ENCODE measurements at places on chromosomes 3 and 15. TPM values are rescaled to one million over a fixed set of nuclear protein-coding genes. Genes with fewer than 3 reads are reported as not detected.
A peak's percentile ranks its signal among the peaks of the same experiment; 100 is the strongest.

B3GNT5 gene
- 0.86 TPM for total RNA-seq

CD86 gene
- total RNA-seq, result 1.5 TPM

EEFSEC gene
- total RNA-seq, result 21.7 TPM

SNTN gene
- total RNA-seq, result not detected

LAMB2 gene
- not detected for total RNA-seq

MBD4 gene
- 50.1 TPM for total RNA-seq

SPINT1 gene
- 4.3 TPM for total RNA-seq

PLSCR4 gene
- total RNA-seq, result not detected

GPR87 gene
- total RNA-seq, result not detected

MYZAP gene
- total RNA-seq, result not detected

- H3K27ac ChIP-seq, result peak overlapping the region; percentile 8
- H3K4me1 ChIP-seq, result peaks cover 6% of the 10 kb centered on the region
- H3K4me3 ChIP-seq, result no peak overlapping the region
- no peaks in the 10 kb centered on the region for H3K27me3 ChIP-seq
- no peak for DNase-seq
- H3K36me3 ChIP-seq, result no peaks in the 10 kb centered on the region
Observed at GRCh38 chr3:13111873-13112520, 38.8 kb upstream of the IQSEC1 start.

GRCh38 chr3:149771652-149772271, 19.5 kb upstream of the COMMD2 start:
- H3K4me1 ChIP-seq, result no peaks in the 10 kb centered on the region
- H3K36me3 ChIP-seq, result no peaks in the 10 kb centered on the region
- DNase-seq, result peak; percentile 60
- H3K27me3 ChIP-seq, result peaks cover 22% of the 10 kb centered on the region
- no peak overlapping the region for H3K4me3 ChIP-seq

- no peaks in the 10 kb centered on the region for H3K27me3 ChIP-seq
- peaks cover 11% of the 10 kb centered on the region for H3K4me1 ChIP-seq
- no peak overlapping the region for H3K4me3 ChIP-seq
- H3K27ac ChIP-seq, result no peak overlapping the region
- DNase-seq, result no peak
Observed at GRCh38 chr3:15491143-15491542, 30.4 kb downstream of the COLQ start.

- H3K27me3 ChIP-seq, result no peaks in the 10 kb centered on the region
- H3K27ac ChIP-seq, result no peak overlapping the region
- no peak for DNase-seq
- no peak overlapping the region for H3K4me3 ChIP-seq
Observed at GRCh38 chr3:105957722-105958121, 88.9 kb upstream of the CBLB start.

GRCh38 chr3:5134499-5134898, 12.4 kb downstream of the ARL8B start:
- no peak for DNase-seq
- no peaks in the 10 kb centered on the region for H3K27me3 ChIP-seq
- peaks cover 27% of the 10 kb centered on the region for H3K4me1 ChIP-seq
- H3K36me3 ChIP-seq, result peaks cover 15% of the 10 kb centered on the region
- no peak overlapping the region for H3K27ac ChIP-seq

DNA sequence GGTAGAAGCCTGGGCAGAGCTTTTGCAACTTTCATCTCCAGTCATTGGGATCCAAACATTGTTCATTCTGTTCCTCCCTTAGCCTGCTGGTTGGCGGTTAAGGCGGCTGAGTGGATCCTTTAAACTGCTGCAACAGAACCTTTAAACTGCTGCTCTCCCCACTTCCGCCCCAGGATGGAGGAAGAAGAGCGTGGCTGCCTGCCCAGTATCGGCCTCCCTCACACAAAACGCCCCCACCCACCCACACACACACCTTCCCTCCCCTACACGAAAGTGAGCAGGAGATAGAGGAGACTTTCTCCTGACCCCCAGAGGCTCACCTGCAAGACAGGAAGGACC, 460 bp upstream of the ZMAT3 start:
- peak; percentile 68 for DNase-seq
- no peaks in the 10 kb centered on the region for H3K27me3 ChIP-seq
- H3K4me1 ChIP-seq, result peaks cover 50% of the 10 kb centered on the region
- peak overlapping the region; percentile 87 for H3K27ac ChIP-seq
- peaks cover 19% of the 10 kb centered on the region for H3K36me3 ChIP-seq

DNA sequence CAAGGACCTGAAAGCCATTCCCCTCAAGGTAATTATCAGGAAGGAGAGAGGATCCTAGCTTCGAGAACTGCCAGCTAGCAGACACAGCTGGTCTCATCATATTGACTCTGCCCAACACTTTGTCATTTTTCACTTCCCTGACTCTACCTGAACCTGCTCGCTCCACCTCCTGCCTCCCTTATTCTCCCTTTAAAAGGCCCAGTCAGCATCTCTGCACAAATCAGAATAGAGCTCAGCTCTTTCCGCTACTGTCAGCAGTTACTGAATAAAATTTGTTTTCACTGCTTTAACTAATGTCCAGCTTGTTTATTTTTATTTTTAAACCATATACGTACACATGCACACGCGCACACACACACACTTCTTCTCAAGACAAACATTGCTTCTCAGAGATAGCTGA, 57.2 kb upstream of the MCF2L2 start:
- no peaks in the 10 kb centered on the region for H3K27me3 ChIP-seq
- no peak overlapping the region for H3K4me3 ChIP-seq
- no peaks in the 10 kb centered on the region for H3K4me1 ChIP-seq
- DNase-seq, result no peak

GRCh38 chr3:9884555-9885165, 4.6 kb upstream of the CIDEC start:
- H3K27ac ChIP-seq, result no peak overlapping the region
- no peaks in the 10 kb centered on the region for H3K36me3 ChIP-seq
- peaks cover 3% of the 10 kb centered on the region for H3K4me1 ChIP-seq

- no peaks in the 10 kb centered on the region for H3K36me3 ChIP-seq
- H3K4me1 ChIP-seq, result peaks cover 9% of the 10 kb centered on the region
- DNase-seq, result no peak
Observed at GRCh38 chr3:72279068-72279604, 494.2 kb upstream of the PROK2 start.

DNA sequence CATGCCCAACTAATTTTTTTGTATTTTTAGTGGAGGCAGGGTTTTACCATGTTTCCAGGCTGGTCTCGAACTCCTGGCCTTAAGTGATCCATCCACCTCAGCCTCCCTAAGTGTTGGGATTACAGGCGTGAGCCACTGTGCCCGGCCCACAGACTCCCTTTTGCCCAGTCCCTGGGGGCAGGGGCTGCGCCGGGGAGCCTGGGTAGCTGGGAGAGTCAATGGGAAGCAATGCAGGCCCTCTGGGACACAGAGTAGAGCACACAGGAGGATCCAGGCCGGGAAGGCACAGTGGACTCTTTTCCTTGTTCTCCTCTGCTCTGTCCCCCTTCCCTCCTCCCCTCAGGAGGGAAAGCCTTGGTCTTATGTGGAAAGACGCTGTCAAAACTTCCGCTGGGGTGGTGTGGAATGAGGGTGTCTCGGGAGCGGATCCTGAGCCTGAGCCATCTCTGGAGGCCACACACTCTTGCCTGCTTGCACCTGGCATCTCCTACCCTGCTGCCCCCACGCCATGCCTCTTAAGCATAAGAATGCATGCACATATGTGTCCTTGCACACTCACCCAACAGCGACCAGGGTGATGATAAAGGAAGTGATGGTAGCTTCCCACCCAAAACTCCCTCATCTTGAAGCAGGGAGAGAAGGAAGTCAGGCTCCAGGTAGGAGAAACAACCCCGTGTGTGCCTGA, 11.9 kb upstream of the PRKCD start:
- H3K4me1 ChIP-seq, result no peaks in the 10 kb centered on the region
- H3K36me3 ChIP-seq, result no peaks in the 10 kb centered on the region
- no peak for DNase-seq
- H3K27ac ChIP-seq, result no peak overlapping the region
- peaks cover 9% of the 10 kb centered on the region for H3K27me3 ChIP-seq

- H3K4me1 ChIP-seq, result no peaks in the 10 kb centered on the region
- no peaks in the 10 kb centered on the region for H3K27me3 ChIP-seq
- H3K36me3 ChIP-seq, result no peaks in the 10 kb centered on the region
- DNase-seq, result no peak
- H3K27ac ChIP-seq, result no peak overlapping the region
Observed at GRCh38 chr3:182420741-182421140, 372.6 kb upstream of the ATP11B start.

DNA sequence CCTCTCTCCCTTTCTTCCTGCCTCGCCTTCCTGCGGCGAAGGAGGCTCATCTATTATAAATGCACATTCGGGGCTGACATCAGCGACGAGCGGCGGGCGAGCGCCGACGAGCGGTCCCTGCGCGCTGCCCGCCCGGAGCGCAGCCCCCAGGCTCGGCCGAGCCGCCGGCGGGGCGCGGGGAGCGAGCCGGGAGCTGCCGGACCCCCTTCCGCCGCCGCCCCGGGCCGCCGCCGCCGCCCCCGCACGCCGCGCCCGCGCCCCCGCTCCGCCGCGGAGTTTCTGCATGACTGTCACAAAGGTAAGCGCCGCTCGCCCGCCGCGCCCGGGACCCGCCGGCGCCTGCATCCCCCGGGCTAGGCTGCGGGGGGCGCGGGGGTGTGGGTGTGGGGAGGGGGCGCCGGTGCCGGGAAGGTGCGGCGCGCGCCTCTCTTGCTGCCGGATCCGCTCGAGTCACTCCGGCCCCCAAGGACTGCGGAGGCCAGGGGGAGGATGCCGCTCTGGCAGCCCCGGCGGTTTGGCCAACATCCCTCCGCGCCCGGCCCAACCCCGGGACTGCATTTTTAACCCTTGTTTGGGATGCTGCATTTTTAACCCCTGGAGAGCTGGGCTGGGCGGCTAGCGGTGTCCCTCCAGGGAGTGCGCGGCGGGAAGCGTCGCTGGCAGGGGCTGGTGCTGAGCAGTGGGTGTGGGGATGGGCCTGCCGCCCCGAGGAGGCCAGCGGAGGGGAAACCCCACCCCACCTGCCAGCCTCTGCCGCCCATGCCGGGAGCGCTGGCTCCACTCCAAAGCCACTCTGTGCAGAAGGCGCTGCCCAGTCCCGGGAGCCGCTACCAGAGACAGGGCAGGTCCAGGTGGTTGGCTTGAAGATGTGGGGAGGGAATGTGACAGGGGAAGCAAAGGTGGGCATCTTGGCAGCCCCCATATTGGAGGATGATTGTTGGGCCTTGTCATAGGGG, at the start of gene CORO2B:
Gene CORO2B (plus strand): TSS at position 14 of the 956 bp plus-strand sequence. CDS start 270 bp downstream, at position 284.
- H3K27me3 ChIP-seq, result peaks cover 47% of the 10 kb centered on the region
- no peak within 1 kb of the TSS for H3K27ac ChIP-seq
- H3K36me3 ChIP-seq, result no peaks in the 10 kb centered on the region
- peaks cover 10% of the 10 kb centered on the region for H3K4me1 ChIP-seq

GRCh38 chr3:170096342-170096741, 58.5 kb downstream of the GPR160 start:
- no peak overlapping the region for H3K4me3 ChIP-seq
- H3K27me3 ChIP-seq, result no peaks in the 10 kb centered on the region
- no peak overlapping the region for H3K27ac ChIP-seq
- no peaks in the 10 kb centered on the region for H3K4me1 ChIP-seq

DNA sequence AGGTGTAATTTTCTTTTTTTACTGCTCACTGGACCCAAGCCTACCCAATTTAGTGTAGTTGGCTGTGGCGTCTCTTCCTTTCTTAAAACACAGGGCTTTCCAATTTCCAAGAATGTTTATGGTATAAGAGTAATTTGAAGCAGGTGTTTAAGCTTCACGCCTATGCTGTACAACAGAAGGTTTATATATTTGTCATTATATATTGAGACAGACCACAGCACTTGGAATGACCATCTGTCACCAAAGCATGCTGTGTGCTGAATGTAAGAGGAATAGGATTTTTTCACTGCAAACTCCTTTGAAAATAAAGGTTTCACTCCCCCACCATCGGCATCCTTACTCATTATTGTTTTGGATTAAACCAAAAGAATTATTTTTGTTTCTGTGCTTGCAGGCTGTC, 325.7 kb downstream of the OTOL1 start:
- H3K27me3 ChIP-seq, result no peaks in the 10 kb centered on the region
- H3K4me1 ChIP-seq, result no peaks in the 10 kb centered on the region
- H3K4me3 ChIP-seq, result no peak overlapping the region
- H3K36me3 ChIP-seq, result no peaks in the 10 kb centered on the region
- DNase-seq, result no peak
- no peak overlapping the region for H3K27ac ChIP-seq
